ENCODE measurements at places on chromosomes 6 and 20.

GRCh38 chr6:18509871-18510643 is 122.9 kb downstream of the RNF144B start:
- DNase-seq = no peak

DNA sequence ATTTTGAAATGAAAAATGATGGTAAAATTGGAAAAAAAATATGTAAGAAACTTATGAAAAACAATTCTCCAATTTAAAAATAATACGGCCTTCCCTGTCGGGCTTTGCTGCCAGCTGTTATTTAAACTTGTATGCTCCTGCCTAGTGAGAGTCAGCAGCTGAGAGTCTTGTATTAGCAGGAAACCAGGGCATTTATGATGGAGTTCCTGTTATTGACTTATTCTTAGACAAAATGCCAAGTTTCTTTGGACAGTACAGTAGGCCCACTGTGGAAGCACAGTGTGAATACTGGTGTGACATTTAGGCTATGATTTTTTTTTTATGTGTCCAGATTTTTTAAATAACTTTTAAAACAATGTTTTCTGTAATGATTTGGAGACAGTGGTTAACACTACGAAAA is 42.1 kb downstream of the GMDS start:
- DNase-seq = no peak

DNA sequence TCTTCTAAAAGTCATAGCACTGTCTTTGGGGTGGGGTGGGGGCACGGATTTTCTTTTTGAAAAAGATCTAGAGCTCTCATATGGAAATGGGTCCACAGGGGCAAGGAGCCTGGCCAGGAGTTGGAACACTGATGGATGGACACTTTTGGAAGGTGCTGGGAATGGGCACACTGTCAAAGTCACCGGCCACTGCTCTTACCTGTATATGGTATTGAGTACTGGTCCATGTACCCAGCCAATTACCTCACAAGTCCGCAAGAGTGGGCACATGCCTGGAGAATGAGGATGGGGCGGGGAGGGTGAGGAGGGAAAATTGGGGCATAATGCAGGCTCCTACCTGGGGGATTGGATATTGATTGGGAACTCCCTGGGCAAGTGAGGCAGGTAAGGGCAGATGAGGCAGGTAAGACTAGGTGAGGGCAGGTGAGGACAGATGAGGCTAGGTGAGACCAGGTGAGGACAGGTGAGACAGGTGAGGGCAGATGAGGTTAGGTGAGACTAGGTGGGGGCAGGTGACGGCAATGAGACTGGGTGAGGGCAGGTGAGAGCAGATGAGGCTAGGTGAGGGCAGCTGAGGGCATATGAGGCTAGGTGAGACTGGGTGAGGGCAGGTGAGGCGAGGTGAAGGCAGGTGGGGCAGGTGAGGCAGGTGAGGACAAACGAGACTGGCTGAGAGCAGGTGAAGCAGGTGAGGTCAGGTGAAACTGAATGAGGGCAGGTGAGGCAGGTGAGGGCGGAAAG is 167.9 kb downstream of the NRN1 start:
- DNase-seq = no peak

DNA sequence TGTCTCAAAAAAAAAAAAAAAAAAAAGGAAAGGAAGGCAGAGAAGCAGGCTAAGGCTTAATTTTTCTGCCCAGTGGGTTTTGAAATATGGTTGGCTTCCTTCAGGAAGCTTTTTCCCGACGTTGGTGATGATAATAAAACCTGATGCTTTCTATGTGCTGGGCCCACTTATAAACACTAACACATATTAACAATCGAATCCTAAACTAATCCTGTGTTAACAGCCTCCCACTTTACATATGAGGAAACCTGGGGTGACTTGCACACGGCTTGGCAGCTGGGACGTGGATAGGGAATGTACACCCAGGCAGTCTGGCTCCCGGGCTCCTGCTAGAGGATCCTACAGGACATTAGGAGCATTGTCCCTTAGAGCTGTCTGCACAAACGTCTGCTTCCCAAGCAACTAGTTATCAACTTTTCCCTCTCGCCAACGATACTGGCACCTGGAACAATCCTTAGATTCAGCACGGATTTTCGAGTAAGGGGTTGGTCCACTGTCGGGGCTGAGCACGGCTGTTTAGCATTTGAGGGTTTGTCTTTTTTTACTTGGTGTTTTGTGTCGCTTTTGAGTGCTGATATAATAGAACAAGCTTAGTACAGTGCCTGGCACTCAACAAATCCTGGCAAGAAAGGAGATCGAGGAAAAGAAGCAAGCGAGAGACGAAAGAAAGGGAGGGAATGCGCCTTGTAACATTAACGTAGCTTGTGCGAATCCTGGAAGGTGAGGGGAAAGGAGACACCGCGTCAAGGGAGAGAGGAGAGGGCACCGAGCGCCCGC is 622 bp upstream of the KIZ start:
- no peak for DNase-seq

GRCh38 chr6:155075930-155076695 is 81.0 kb downstream of the TIAM2 start:
- DNase-seq = no peak

- DNase-seq = no peak
These were observed 16.8 kb upstream of the KCNK16 start for GRCh38 chr6:39339096-39339867.

DNA sequence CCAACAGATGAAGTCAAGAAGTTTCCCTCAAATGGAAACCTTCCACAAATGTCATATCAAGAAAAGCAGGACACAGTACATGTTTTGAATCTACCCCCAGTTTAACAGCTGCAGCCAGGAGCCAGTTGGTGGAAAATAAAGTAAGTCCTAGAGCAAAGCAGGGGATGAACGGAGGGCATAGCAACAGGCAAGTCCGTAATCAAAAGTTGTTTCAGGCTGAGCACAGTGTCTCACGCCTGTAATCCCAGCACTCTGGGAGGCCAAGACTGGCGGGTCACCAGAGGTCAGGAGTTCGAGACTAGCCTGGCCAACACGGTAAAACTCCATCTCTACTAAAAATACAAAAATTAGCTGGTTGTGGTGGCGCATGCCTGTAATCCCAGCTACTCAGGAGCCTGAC is 2.4 kb upstream of the SALL4 start:
- no peak for DNase-seq

DNA sequence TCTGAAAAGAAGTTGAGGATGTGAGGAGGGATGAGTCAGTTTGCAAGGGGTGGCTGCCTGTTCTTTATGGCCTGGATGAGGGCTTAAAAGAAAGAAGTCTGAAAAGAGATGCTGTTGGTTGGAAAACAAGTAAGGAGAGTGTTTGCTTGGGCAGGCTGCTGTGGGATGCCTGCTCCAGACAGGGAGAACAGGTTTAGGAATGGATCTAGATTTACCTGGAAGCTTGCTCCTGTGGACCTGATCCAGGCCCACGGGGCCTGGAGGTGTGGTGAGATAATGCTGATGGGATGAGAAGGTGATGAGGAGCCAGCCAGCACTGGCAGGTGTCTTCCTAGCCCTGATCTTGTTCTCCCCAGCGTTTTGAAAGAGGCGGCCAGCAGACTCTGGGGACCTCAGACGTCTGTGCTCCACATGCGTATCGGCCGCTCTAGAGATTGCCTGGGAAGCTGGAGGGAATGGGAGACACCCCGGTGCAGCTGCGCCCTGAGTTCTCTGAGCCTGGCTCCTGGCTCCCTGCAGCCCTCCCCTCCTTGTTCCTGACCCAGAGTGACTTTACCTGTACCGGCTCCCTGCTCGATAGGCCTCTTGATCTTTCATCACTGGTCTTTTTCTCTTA is 331.3 kb downstream of the ZFAND3 start:
- DNase-seq = no peak

DNA sequence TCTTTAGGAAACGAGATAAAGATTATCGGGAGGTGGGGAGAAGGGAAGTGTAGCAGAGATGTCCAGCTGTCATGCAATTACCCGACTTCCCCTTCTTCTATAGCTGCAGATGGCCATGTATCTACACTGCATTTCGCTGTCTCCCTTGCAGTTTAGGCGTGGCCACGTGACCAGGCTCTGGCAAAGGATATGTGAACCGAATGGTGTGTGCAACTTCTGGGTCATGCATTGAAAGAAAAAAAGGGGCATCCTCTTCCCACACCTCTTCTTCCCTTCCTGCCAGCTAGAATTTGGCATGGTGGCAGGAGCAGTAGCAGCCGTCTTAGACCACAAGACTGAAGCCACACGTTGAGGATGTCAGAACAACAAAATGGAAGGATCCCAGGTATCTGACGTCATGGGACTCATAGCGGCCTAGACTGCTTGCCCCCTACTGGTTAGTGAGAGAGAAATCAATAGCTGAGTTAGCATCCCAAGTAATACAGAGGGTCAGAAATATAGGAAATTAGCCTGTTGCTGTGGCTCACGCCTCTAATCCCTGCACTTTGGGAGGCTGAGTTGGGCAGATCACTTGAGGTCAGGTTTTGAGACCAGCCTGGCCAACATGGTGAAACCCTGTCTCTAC is 32.8 kb downstream of the TCF15 start:
- DNase-seq = no peak

- no peak for DNase-seq
These were observed 18.9 kb upstream of the SYNJ2 start for GRCh38 chr6:157962601-157963302.

DNA sequence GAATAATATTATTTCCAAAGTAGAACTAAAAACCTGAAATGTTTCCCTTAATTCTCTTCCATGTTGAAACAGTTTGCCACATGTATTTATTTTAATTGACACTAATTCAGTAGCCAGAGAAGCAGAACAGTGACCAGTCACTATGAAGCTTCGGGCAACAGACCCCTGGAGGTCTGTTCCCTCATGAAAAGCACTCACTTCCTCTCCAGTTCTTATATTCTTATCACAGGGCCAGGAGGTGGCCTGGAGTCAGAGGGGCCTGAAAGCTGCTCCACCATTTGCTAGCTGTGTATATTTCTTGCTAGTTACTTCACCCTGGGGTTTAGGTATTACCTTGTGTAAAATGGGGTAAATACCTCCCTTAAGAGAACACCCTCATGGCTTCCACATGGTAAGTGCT is 49.1 kb downstream of the MAP7 start:
- DNase-seq = no peak

DNA sequence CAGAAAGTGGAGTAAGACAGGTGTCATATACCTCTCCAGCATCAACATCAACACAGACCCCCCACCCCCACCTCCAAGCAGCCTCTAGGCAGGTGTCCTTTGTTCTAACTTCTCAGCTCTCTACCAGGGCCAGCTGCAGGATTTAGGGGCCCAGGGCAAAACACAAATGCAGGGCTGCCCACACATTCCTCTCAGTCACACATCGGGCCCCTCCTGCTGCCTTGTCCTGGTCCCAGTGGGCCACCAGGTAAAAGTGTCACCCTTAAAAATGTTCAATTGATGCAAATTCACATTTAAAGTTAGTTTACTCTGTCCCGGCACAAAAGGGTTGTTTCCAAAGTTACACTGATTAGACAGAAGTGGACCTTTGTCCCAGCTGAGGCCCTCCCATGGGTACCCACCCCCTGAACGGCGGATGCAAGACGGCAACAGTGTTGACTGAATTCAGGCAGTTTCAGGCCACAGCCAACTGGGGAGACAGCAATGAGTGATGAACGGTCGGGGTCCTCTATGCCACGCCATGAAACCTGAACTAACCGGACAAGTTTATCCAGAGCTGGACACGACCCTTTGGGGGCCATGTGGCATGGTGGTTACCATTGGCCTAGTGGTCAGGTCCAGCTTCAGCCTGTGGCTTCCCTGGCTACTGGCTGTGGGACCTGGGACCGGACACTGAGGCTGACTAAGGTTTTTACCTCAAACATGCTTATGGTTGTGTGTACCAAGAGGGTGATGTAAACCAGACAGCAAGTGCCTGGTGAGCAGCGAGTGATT is 52.2 kb upstream of the UNC93A start:
- DNase-seq = no peak

GRCh38 chr6:125944434-125944816 is 12.1 kb upstream of the HINT3 start:
- no peak for DNase-seq

- no peak for DNase-seq
These were observed 135.0 kb upstream of the CCDC28A start for GRCh38 chr6:138638604-138639003.

GRCh38 chr6:111604259-111605099 is 1.2 kb downstream of the TRAF3IP2 start:
- peak; percentile 10 for DNase-seq

DNA sequence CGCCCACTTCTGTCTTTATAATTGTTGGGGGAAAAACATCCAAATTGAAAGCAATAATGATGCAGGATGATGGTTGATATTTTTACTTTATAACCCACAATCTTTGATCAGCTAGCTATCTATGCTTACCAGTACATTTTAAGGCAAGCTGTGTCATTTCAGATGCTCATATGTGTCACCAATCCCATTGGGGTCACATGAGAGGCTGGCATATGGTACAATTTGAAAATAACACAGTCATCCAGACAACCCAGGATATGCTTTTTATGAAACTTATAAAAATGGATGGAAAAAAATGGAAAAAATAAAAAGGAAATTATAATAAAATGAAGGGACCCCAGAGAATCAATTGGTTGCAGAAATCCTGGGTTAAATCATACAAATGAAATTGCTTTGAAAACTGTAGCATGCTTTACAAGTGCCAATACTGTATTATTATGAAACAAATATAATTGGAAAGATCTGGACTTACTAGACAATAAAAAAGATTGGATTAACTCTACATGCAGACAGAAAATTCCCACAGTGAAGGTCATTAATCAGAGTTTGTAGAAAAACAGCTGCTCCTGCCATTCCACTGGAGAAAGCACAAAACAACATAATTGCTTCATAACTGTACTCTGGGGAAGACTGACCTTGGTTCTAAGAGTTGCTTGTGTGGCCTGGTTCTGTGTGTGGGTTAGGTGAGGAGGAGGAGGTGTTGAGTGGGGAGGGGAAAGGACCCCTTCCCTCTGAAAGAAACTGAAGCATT is 13.3 kb upstream of the PRIM2 start:
- no peak for DNase-seq

DNA sequence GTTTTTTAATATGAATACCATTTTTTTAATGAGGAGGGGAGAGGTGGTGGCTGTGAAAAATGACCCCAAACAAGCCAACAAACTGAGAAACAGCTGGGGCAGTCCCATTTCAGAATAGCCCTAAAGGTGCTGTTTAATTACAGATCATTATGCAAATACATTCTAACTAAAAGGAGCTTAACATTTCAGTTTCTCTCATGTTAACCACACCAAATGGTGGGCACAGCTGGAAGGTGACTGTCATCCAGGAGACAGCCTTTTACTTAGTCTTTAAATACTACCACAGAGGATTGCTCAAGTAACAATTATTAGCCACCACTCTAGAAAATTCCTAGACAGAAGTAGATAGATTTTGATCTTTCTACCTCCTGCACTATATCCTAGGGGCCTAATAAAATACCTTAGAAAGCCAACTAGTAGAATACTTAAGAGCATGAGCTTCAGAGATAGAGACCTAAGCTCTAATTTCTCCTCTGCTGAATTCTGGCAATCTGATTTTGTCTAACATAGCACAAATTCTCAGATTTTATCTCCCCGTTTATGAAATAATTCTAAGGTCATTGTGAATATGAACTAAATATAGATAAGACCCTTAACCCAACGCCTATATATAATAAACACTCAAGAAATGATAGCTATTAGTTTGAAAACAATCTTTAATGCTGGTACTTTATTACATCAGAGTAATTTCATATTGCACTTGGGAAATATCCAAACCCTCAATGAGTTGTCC is 615.1 kb upstream of the NRSN1 start:
- no peak for DNase-seq

- no peak for DNase-seq
These were observed 181.0 kb upstream of the RSPO3 start for GRCh38 chr6:126937426-126937825.
